ENCODE measurements at places on chromosomes 1 and 21. TPM values are rescaled to one million over a fixed set of nuclear protein-coding genes. Genes with fewer than 3 reads are reported as not detected.

- no peak for DNase-seq
Measured at GRCh38 chr1:202122639-202123335, at the start of gene GPR37L1. GPR37L1 (plus strand) TSS chr1:202122917; CDS start chr1:202122964, 47 bp downstream.

GRCh38 chr1:180616439-180616838, 15.4 kb upstream of the XPR1 start:
- DNase-seq = no peak

- DNase-seq = no peak
Measured at GRCh38 chr1:50426702-50427085, 3.5 kb upstream of the DMRTA2 start.

GRCh38 chr21:37764691-37765090, 151.6 kb downstream of the KCNJ6 start:
- no peak for DNase-seq

GRCh38 chr1:192610112-192610889, 25.6 kb upstream of the RGS13 start:
- no peak for DNase-seq

DNA sequence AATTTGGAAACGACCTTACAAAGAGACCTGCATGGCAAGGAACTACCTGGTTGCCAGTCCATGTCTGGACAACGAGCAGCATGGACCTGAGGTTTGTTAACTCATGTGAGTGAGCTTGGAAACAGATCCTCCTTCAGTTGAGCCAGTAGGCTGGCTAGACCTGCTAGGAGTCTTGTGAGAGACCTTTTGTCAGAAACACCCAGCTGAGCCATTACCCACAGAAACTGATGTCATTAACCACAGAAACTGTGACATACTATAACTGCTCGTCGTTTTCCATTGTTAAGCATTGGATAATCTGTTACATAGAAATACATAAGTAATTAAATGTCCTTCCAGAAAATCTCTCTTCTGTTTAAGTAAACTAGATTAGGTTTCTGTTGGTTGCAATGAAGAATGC, 211.1 kb upstream of the C21orf91 start:
- no peak for DNase-seq

Gene FCAMR
- total RNA-seq = not detected

DNA sequence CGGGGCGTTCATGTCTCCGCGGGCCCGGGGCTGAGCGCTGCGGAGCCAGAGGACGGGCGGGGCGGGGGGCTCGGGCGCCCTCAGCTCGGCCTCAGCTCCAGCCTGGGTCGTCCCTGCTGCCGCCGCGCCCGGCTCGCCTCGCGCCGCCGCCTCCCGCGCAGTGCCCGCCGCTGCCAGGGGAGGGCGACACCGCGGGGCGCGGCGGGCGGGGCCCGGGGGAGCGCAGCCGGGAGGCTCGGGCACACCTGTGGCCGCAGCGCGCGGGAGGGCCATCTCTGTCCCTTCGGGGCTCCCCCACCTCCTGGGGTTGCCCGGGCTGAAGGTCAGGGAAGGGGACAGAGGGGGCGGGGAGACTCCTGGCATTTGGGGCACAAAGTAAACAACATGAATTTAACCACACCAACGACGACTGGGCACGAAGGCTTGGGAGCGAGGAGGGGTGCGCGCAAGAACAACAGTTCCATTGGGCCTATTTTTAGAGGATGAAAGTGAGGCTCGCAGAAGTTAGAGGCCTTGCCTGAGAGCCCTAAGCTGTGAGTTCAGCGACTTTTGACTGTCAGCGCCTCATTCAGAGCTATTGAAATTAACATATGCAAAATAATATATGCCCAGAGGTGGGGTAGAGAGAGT, at the start of gene FAM131C:
Gene FAM131C (minus strand): TSS at position 162 of the 630 bp plus-strand sequence. CDS start 209 bp downstream, outside the sequence.
- no peak for DNase-seq

DNA sequence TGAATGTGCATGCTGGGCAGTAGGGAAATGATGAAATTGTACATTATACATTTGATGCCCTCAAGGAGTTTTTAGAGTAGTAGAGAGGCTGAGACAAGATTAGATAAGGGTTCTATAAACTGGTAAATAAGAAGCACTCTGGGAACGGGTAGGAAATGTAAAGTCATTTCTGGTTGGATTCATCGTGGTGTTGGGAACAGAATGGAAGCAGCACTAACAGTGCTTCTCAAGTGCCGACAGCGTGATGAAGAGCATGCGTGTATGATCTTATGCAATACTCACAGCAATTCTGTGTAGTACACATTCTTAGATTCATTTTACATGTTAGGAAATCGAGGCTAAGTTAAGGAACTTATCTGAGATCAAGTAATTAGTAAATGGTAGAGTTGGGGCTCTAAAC, 45.9 kb downstream of the GPR88 start:
- DNase-seq = no peak

DNA sequence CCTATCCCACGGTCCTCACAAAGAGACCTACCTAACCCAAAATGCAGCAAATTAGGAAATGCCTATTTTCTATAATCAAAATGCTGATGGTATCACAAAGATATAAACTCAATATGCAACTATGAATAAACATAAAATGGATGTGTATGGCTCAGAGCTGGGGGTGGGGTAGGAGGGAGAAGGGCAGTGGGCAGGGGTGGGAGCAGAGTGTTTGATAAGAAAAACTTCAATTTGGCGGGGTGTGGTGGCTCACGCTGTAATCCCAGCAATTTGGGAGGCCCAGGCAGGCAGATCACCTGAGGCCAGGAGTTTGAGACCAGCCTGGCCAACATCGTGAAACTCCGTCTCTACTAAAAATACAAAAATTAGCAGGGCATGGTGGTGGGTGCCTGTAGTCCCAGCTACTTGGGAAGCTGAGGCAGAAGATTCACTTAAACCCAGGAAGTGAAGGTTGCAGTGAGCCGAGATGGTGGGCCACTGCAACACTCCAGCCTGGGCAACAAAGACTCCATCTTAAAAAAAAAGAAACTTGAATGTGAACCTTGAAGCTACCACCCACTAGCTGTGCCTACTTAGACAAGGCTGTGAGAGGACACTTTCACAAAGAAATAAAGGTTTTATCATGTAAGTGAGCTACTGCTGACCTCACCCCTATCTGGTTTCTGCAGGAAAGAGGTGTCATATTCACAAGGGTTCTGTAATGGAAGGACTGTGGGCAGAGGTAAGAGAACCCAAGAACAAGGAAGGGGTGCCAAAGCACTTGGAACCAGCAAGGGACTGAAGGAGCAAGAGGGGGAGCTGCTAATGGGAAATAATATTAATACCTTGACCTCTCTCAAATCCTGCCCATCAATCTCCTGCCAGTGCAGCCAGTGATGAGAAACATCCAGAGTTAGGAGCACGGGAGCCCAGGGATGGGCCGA, 53.0 kb downstream of the HLCS start:
- peak; percentile 44 for DNase-seq

GRCh38 chr1:36207339-36207738, 16.9 kb upstream of the THRAP3 start:
- DNase-seq = no peak

Gene ANXA9
- not detected for total RNA-seq

GRCh38 chr1:21082073-21082472, 94.6 kb downstream of the EIF4G3 start:
- DNase-seq = no peak

DNA sequence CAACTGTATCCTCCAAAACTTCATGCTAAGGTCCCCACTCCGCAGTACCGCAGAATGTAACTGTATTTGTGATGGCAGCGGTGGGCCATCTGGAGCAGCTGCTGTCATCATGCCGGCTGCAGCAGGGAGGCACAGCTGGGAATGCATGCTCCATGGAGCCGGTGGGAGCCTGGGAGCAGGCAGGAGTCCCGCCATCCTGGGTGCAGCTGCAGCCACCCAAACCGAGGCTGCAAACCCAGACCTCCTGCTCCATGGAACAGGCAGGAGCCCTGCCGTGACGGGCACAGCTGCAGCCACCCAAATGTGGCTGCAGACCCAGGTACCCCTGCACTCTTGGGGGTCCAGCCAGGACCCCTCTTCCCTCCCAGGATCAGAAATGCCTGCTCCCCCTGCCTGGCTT, 80.3 kb downstream of the SCMH1 start:
- DNase-seq = no peak

- DNase-seq = no peak
Measured at GRCh38 chr1:40980453-40981121, 1.1 kb downstream of the CTPS1 start.

Gene AIM2
- total RNA-seq = not detected

- DNase-seq = no peak
Measured at GRCh38 chr1:39508857-39509305, 17.4 kb downstream of the BMP8A start.

Gene BNIPL
- total RNA-seq = 0.55 TPM

Gene SZRD1
- total RNA-seq = 141 TPM

Gene OR2L13
- total RNA-seq = not detected

GRCh38 chr1:27770293-27770830, 2.7 kb upstream of the STX12 start:
- no peak for DNase-seq

All from osteocyte (in vitro differentiated cells).